ENCODE measurements at places on chromosomes 2 and 18.
A peak's percentile ranks its signal among the peaks of the same experiment; 100 is the strongest.

- peak; percentile 82 for DNase-seq
Observed at GRCh38 chr2:145598434-145598833, 1078.5 kb upstream of the ZEB2 start.

DNA sequence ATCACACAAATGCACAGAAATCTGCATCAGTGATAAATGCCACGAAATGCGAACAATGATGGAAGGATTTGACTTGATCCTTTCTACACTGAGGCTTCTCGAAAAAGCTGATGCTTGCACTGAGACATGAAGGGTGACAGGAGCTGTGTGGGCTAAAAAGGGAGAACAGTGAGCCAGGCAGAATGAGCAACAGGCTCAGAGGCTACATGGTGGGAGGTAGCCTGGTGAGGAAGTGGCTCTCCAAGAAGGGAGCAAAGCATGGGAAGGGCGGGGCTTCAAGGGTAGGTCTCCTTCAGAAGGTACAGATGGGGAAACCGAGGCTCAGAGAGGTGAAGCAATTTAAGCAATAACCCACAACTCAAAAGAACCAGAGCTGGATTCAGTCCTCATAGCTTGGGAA, 82.4 kb downstream of the TRIM43 start:
- no peak for DNase-seq

GRCh38 chr2:75820693-75821092, 110.0 kb upstream of the GCFC2 start:
- no peak for DNase-seq

DNA sequence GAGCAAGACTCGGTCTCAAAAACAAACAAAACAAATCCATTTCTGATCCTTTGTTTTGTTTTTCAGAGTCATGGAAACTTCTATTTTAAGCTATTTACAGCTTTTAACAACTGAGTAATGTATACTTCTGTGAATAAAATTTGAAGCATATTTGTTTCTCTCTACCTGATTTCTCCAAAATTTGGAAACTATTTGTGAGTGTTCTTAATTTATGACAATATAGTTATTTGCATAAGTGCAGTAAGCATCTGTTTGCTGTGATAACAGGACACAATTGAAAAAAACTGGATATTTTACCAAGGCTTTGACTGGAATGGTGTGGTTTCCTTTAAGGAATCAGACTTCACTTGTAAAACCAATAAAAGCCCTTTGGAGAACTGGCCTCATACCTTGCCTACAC, 53.3 kb upstream of the GULP1 start:
- no peak for DNase-seq

GRCh38 chr2:102099536-102100298, 42.8 kb upstream of the IL1R1 start:
- no peak for DNase-seq

GRCh38 chr18:23073996-23074606, 61.2 kb upstream of the CABLES1 start:
- peak; percentile 21 for DNase-seq

Data from endothelial cell of umbilical vein (primary cell).